ENCODE measurements at places on chromosomes 1 and 21. TPM values are rescaled to one million over a fixed set of nuclear protein-coding genes. Genes with fewer than 3 reads are reported as not detected.

DNA sequence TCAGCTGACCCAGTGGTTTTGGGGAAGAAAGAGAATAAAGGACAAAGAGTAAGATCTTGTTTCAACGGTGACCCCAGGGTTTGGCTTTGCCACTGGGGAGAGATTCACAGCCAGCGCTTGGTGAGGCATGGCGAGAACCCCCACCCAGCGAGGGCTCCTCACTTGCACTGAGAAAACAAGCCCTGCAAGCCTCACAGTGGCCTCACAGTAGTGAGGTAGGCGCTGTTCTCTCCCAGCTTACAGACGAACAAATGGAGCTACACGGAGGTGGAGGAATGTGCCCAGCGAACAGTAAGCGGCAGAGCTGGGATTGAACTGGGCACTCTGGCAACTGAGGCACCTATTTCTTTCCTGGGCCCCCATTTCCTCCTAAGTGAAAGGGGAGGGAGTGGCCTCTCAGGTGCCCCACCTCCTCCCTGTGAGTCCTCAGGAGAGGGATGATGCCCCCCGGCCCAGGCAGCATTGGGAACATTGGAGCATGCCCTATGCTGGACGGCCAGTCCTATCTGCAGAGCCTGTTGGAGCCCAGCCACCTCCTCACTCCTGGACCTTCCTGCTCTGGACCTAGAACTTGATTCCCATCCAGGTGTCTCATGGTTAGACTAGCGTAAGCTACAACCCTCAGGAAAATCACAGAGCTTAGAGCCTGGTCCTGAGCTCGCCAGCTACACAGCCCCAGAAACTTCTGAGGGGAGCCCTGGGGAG is 73.4 kb upstream of the EDN2 start:
- no peak for DNase-seq
- H3K36me3 ChIP-seq = no peaks in the 10 kb centered on the region

GRCh38 chr21:35227786-35228185 is 178.7 kb upstream of the RUNX1 start:
- H3K4me3 ChIP-seq = no peak overlapping the region
- no peaks in the 10 kb centered on the region for H3K27me3 ChIP-seq
- H3K27ac ChIP-seq = no peak overlapping the region
- no peak for DNase-seq

DNA sequence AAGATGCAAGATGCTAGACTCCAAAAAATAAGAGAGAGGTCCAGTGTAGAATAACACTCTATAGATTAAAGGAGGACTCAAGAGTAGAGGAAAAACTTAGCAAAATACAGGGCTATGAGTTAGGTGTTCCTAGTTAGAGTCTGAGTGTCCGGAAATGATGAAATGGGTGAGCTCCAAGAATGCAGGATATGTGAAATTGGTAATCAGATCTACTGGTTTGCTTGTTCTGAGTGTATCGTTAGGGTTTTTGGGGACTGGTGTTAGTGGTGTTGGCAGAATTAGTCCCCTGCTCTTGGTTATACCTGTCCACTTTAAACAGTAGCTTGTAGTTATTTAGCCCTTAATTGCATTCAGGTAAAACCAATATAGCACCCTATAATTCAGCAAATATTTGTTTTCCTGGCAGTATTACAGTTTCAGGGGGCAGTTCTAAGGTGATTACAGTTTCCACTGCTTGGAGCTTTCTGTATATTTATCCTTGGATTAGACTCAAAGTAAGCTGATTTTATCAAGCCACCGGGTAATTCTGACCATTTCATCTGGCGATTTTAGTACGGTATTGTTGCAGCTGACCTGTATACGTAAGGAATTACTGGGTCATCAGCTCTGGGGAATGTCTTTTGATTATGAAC is 332.7 kb downstream of the CHRM3 start:
- H3K27me3 ChIP-seq = no peaks in the 10 kb centered on the region
- no peaks in the 10 kb centered on the region for H3K36me3 ChIP-seq
- no peak overlapping the region for H3K27ac ChIP-seq
- no peaks in the 10 kb centered on the region for H3K4me1 ChIP-seq

DNA sequence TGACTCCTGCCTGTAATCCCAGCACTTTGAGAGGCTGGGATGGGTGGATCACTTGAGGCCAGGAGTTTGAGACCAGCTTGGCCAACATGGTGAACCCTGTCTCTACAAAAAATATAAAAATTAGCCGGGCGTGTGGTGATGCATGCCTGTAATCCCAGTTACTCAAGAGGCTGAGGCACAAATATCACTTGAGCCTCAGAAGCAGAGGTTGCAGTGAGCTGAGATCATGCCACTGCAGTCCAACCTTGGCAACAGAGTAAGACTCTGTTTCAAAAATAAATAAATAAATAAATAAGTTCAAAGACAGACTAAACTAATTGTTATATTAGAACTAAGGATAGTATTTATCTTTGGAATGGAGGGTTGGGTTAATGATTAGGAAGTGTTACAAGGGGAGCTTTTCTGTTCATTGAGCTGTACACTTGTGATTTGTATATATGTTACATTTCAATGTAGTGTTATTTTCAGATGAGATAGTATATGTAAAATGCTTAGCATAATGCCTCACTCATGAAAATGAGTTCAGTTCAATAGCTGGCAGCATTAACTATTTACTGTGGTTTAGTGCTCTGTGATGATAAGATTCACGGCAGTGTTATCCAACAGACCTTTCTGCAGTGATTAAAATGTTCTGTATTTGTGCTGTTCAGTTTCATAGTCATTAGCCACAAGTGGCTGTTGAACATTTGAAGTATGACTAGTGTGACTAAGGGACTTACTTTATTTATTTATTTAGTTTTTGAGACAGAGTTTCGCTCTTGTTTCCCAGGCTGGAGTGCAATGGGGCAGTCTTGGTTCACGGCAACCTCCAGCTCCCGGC is 47.7 kb downstream of the OSBPL9 start:
- H3K4me3 ChIP-seq = no peak overlapping the region
- no peak overlapping the region for H3K27ac ChIP-seq
- H3K4me1 ChIP-seq = peaks cover 7% of the 10 kb centered on the region
- H3K36me3 ChIP-seq = no peaks in the 10 kb centered on the region

Gene ARHGEF10L
- 13.1 TPM for total RNA-seq
